ENCODE measurements at places on chromosomes 13 and 19.

- DNase-seq, result no peak
These were observed 19.2 kb upstream of the AKT2 start for GRCh38 chr19:40304306-40304705.

DNA sequence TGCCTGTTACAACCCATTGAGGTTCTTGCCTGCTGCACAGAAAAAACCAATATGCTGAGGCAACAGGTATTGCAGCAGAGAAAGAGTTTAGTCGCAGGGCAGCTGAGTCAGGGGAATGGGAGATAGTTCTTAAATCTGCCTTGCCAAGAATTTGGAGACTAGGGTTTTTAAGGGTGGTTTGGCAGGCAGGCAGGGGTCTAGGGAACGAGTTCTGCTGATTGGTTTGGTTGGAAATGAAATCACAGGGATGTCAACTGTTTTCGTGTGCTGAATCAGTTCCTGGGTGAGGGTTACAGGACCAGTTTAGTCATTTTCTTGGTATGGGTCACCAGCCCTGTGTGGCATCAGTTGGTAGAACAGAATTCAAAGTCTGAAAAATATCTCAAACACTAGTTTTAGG is 36.6 kb downstream of the PDS5B start:
- DNase-seq, result no peak

GRCh38 chr19:18435842-18436670 is 1.9 kb downstream of the ISYNA1 start:
- DNase-seq, result no peak

DNA sequence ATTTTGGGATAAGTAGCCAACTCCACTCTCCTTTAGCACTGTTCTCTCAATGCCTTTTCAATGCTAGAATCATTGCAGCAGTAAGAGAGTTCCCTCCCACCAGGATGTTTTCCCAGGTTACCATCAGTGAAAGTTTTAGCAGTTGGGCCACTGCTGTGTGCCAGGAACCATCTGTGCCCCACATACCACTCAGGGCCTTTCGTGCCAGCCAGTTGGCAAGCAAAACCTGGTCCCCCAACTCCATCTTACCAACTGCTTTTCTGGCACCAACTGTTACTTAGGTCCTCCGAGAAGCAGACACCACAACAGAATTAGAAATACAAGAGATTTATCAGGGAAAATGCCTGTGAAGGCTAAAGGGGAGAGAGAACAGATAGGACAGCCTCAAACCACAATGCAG is 533.4 kb upstream of the NBEA start:
- DNase-seq, result no peak

GRCh38 chr19:3190921-3191805 is 5.4 kb downstream of the NCLN start:
- no peak for DNase-seq

DNA sequence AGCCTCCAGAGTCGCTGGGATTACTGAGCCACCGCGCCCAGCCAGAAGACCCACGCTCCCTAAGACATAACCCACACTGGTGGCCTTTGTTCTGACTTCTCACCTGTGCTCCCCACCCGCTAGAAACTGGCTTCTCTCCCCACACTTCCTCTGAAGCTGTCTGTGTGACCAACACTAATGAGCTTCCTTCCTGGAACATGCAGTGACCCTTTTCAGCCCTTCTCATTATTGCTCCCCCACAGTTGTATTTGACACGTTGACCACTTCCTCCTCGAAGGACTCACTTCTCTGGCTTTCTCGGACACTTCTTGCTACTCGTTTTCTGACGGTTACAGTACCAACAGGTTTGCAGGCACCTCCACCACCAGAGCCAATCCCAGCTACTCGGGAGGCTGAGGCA is 10.9 kb downstream of the NCR1 start:
- no peak for DNase-seq

DNA sequence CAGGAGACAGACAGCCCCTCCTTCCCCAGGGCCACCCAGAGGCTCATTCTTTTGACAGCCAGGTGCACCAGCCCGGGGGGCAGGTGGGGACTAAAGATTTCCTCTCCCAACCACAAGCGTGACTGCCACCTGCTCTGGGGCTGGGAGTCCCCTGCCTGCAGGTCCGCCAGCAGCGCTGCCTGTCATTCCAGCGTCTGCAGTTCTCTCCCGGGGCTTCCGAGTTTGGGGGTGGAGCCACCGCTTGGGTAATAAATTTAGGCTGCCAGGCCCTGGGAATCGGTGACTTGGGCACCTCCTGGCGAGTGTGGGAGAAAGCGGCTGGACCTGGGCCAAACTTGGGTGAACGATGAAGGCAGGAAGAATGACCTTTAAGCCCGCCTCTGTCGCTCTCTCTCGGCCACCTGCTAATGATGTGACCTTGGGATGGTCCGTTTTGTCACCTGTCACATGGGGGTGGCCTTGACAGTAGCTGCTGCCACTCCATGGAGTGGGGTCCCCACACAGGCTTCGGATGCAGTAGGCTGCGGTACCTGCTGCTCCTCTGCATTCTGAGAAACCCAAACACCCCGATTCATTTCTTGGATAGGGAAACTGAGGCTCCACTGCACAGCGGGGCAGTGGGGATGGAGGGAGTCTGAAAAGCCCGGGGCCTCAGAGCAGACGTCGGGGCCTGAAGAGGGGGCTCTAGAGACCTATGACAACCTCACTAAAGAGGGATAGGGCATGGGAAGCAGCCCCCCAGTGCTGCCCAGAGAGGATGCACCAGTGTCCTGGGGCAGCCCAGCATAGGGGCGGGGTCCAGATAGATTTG is 12.8 kb downstream of the FUT6 start:
- no peak for DNase-seq

- no peak for DNase-seq
These were observed 121.0 kb downstream of the KCNRG start for GRCh38 chr13:50136226-50136625.

GRCh38 chr13:95239283-95239682 is 62.0 kb downstream of the ABCC4 start:
- no peak for DNase-seq
